ENCODE measurements at places on chromosomes 7 and 10.

DNA sequence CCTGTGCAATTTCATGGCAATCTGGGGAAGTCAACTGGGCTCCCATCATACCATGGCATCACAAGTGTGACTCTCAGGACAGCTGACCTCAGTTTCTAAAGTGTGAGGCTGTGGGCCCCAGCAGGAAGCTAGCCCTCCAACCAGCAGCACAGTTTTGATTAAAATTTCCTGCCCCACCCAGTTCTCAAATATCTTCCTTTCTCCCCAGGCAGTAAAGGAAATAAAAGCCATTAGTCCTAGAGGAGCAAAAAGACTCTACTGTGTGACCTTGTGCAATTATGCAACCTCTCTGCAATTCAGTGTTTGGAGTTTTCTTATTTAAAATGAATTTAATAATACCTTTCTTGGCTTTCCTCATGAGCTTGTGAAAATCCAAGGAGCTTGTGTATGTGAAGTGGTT, 143.1 kb upstream of the CDCA7L start:
- no peak for DNase-seq

- DNase-seq: no peak
Measured at GRCh38 chr10:44949127-44949802, 10.3 kb upstream of the RASSF4 start.

GRCh38 chr10:60461688-60462087, 72.0 kb upstream of the ANK3 start:
- no peak for DNase-seq

DNA sequence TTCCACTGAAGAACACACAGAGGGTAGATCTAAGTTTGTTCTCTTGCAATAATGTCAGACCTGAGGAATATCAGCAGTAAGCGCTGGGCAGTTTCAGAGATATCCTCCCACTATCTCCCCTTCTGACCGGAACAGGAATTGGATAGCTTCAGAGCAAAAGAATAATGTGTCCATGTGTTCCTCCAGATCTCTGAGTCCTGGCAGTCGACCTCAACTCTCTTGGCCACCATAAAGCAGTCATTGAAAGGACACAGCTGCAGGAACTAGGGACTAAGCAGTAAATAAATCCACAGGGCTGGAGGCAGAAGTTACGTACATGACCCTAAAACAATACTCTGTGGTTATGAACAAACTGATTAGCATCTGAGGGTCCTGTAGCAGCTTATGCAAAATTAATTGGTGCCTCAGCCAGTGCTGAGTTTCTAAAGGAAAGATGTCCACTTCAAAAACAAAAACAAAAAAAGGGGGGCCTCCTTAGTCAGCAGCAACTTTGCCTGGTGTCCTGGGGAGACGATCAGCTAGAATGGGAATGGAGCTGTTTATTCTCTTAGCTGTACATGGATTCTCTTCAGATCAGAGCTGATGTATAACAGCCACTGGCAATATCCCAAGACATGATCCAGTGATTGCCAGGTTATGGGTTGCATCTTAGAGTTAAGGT, 6.4 kb upstream of the PRTFDC1 start:
- peak; percentile 91 for DNase-seq

DNA sequence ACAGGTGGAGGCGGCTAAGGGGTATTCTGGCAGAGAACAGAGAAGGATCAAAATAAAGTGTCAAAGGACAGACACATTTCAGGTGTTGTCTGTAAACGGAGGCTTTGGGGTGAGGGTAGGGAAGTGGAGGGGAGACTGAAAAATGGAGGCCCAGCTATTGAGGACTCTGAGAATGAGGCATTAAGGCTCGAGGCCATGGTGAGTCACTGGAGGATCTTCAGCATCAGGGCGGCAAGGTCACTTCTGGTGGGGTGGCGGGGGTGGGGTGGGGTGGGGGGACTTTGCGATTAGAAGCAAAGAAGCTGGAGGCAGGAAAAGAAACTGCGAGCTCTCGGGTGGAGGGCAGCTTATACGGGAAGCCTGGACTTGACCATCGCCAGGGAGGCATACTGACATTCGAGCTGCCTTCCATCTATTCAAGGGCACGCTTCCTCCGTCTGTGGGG, 58.4 kb upstream of the PCGF5 start:
- DNase-seq: no peak

GRCh38 chr10:118062798-118063238, 16.1 kb upstream of the RAB11FIP2 start:
- no peak for DNase-seq

GRCh38 chr10:131585761-131586160, 274.2 kb upstream of the TCERG1L start:
- no peak for DNase-seq

DNA sequence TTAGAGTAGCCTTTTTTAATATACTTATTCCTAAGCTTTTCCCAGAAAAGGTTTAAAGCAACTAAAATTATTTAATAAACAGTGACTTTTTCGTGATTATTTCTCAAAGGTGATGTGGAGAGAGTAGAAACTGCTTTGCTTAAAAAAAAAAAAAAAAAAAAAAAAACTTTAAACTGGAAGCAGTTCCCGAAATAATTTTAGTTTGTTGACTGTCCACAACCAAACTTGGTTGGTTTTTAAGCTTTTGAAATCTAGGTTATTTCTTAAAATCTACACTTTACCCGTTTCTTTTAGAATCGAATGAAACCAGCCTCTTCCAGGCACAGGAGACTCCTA, 7.3 kb downstream of the SKAP2 start:
- DNase-seq: no peak

DNA sequence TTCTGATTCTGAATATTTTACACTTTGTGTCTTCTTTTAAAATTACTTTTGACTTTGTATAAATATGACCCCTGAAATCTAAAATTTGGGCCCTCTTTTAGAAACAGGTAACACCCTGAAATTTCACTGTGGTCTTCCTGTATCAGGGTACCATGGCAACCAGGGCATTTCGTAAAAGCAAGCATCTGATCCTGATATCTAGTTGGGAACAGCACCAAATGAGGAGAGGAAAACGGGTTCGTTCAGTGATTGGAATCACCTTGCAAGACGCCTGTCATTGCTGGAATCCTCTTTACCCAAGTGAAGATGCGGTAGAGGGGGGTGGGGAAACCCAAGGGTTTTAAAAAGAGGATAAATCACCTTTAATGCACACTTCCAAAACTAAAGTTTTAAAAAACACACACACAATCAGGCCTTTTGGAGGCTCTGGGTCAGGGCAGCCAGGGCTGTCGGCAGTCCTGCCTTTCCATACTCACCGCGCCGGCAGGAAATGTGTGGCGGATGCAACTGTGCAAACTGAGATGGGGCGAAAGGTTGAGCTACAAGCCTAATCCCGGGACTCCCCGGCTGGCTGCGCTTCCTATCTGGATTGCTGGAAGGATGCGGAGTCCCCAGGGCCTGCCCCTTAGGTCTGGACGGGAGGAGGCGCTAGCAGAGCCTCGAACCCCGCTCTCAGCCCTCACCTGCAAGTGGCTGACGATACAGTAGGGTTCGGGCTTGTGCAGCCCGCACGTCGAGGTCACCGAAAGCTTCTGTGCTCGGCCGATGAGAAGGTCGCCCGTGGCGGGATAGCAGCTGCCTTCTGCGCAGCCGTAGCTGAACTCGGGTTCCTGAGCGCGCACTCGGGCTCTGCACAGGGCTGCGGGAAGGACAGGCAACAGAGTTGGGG, 1.8 kb downstream of the LAMB1 start:
- peak; percentile 33 for DNase-seq

GRCh38 chr7:122412441-122412840, 107.9 kb upstream of the FEZF1 start:
- peak; percentile 31 for DNase-seq

- no peak for DNase-seq
Measured at GRCh38 chr10:60649485-60650377, 128.5 kb upstream of the CDK1 start.

GRCh38 chr7:13538669-13539068, 450.8 kb downstream of the ETV1 start:
- DNase-seq: no peak

DNA sequence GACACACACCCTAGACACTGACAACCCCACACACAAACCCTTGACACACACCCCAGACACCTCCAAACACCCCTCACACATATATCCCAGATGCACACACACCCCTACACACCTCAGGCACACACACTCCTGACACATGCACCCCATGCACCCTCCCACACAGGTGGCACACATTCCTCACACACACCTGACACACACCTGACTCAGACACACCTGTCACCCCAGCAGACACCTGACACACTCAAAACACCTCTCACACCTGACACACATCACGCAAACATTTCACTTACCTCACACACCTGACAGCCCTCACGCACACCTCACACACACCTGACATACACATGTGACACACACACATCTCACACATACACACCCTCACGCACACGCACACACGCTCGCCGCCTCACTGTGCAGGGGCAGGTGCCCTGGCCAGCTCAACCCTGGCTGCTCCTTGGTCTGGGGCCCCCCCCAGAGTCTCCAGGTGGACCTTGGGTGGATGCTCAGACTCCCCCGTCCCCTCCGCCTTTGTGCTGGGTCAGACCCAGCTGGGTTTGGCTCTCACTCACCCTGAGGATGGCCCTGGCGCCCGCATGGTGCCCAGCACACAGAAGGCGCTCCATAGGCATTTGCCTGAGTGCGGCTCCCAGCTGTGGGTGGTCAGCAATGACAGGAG, 3.1 kb upstream of the CALY start:
- no peak for DNase-seq

- DNase-seq: peak; percentile 3
Measured at GRCh38 chr10:5159126-5159525, 25.8 kb downstream of the AKR1C8 start.

DNA sequence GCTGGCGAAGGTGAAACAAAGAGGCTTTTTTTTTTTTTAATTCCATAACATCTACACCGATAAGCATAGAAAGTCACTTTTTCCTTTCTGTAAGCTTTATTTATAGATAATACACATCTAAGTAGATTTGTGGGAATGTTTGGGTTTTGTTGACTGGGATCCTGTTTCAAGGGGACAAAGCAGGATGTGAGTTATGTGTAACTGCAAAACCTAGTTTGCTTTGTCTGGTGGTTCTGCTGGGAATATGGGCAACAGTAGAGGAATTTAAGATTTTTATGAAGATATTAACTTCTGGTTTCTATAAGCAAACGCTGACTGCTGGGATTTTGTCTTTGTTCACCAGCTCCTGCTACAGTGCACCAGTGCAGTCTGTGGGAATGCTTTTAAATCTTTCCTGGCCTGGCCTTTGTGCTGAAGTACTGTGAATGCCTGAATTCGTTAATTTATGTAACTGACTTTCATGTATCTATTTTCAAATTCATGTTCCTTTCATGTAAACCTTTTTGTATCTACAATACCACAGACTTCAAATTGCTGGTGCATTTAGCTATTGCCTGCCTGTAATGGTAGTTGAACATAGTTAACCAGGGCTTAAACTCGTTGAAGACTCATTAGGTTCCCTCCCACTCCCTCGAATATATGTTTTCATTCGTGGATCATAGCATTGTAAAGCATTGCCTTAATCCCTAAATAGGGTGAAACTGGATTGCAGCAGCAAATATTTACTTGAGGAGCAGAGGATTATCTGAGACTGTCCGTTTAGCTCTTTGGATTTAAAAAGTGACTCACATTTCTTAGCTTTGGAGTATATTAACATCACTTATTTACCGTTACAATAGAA, 1.5 kb downstream of the KLHL7 start:
- DNase-seq: peak; percentile 20

- no peak for DNase-seq
Measured at GRCh38 chr10:80172896-80173295, 32.4 kb downstream of the ANXA11 start.

GRCh38 chr7:91691865-91692264, 188.6 kb downstream of the MTERF1 start:
- DNase-seq: no peak
